Spleen (tissue), 13 donors: ENCODE measurements at places on chromosomes 3 and 15. TPM values are rescaled to one million over a fixed set of nuclear protein-coding genes. Genes with fewer than 3 reads are reported as not detected.
A peak's percentile ranks its signal among the peaks of the same experiment; 100 is the strongest.

DNA sequence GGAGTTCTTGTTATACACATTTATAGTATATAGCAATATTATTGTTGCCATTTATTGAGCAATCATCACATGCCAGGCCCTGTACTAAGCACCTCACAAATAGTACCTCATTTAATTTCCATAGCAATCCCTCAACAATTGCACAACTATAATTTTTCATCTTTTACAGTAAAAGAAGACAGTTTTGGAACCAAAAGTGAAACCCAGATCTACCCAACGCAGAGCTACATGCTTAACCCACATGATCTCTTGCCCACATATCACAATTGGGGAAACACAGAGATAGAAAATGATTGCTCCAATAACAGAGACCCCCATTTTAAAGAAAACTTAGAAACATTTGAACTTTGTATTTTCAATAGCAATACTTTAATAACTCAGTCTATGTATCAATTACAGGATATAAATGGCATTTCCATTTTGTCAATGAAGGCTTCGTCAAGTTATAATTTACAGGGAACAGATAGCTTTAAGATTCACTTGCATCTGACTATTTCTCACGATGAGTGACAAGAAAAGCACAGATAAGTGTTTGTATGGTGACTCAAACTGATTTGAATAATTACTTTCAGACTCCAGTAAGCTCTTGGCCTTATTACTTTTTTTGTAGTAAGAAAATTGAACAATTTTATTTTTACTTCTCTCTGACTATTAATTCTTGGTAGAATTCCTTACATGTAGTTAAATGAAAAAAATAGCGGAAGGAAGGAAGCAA, 38.7 kb upstream of the CCDC50 start:
- DNase-seq = no peak

DNA sequence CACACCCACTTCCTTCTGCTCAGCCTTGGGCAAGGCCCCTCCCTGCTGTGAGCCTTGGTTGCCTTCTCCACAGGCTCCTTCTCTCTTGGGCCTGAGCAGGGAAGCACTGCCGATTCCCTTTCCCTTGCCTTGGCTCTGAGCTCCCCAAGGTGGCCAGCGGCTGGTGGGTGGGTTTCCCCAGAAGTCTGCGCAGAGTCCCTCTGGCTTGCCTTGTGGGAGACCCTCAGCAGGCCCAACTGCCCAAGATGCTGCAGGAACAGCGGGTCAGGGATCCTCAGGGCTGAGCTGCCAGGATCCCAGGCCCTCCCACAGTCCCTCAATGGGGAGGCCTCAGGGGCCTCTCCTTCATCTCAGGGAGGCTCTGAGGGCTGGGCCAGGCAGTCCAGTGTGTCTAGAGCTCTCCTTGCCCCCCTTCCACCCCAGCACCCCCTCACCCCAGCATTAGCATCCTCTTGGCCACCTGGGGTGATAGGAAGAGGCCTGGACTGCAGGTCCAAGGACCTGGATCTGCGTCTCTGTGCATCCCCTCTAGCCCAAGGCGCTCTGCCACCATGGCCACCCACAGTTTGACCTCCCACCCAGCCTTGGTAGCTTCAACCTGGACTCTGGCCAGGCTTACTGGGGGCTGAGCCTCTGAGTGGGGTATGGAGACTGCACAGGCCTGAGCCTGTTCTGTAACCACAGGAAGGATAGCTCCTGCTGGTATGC, 68.6 kb downstream of the EXOG start:
- DNase-seq = peak; percentile 43

DNA sequence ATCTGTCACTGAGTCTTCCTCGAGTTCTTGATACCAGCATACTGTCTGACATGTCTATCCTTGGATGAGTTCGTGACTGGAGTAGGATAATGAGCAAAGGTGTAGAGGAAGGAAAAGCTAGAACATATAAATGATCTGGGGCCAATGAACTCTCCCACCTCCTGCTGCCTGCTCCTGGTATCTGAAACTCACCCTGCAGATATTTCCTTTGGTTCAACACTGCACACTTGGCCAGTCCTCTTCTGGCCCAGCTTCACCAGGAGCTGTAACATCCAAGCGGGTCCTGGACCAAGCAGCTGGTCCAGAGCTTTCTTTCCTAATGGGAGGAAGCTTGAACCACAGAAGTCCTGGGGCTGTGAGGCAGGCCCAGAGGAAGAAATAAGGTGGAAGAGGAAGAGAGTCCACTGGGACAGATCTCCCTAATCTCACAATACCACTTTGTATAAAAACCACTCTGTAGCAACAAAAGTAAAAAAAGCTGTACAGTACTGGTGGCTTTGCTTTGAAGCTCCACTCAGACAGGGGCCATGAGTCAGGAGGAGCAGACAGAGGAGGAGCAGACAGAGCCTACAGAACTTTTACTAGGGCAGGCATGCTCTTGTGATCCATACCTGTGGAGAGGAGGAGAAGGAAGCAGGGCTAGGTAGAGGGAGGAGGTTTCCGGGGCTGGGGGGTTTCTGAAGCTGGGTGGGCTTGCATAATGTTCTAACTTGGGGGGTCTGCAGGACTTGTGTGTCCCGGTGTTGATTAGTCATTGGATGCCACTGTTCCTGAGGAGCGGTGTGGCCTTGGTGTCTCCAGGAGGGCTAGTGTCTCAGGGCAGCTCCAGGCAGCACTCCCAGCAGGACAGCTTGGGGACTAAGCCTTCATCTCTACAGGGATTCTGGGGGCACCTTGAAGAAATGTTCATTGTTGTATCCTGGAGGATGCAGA, 166.9 kb downstream of the ABHD5 start:
- no peak for DNase-seq

DNA sequence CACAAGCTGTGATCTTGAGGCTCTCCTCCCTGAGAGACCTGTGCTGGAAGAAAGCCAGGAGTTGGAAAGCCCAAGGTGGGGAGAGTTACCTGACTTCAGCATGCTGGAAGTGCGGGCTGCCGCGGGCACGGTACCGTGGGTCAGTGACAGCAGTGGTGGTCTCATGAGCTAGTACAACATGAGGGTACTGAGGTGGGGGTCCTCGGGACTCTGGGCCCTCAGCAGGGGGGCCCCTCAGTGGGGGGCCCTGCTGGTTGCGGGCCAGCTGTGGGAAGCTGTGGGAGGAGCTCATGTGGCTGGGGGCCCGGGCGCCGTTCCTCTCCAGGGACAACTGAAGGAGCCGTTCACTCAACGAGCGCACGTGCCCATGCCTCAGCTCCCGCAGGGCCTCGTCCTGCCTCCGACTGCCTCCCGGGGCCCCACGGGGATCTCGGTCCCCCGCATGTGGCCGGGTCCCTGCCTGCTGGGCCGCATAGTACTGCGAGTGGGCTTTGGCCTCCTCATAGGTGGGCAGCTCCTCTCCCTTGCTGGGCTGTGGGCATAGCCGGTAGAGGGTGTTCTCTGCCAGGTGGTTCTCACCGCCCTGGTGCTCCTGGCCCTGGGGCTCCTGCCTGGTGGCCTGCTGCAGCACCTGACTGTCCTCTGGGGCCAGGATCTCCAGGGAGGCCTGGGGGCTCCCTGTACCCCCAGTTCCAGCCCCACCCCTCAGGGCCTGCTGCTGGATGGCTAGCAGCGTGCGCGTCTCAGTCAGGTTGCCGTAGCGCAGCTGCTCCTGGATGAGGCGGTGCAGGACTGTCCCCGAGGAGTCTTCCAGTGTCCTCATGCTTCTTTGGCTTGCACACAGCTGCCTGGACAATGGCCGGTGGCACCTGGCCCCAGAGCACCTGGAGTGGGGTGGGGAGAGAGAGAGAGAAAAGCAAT, 3.4 kb downstream of the AMOTL2 start:
- peak; percentile 70 for DNase-seq

GRCh38 chr3:54376939-54377578, 254.7 kb downstream of the CACNA2D3 start:
- DNase-seq = no peak

DNA sequence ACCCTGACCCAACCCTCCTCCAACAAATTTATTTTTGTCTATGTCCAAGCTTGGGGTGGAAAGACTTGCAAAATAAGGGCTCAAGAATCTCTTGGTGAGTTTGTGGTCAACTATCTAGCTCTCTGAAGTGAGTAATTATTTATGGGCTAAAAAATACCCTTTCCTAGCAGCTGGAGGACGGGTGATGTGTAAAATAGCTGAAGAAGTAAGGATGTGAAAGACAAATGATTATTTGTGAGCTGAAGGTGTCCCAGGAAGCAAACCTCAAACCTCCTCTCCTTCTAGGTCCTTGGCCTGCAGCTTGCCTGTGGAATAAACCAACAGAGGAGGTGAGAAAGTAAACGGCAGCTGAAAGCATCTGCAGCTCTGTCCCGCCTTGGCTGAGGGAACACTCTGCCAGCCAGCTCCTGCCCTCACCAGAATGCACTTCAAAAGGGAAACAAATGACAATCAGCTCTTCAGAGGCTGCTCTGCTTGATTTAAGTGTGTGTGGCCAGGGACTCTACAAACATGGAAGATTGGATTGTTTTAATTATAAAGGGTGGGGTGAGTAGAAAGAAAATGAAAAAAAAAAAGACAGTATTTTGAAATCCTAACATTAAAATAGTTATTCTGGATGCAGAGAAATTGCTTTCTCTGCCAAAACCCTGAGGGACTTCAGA, 60.3 kb downstream of the TM4SF4 start:
- no peak for DNase-seq

- peak; percentile 56 for DNase-seq
Measured at GRCh38 chr3:14535616-14536015, 4.5 kb downstream of the GRIP2 start.

DNA sequence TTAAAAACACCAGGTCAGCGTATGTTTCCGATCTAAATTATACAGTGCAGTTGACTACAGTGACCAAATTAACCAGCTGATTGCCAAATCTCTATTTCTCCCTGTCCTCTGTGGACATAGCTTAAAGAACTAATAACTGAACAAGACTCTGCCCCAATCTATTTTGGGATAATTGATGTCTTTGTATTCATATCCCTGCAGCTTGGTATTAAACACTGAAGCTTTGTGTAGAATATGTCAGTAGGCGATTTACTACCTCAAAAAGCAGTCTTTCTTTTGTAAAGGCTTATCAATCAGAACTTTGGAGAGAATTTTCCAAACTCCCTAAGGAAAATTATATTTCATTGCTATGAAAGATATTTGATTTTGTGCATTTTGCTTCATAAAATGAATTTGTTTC, 258.2 kb downstream of the SOX2 start:
- DNase-seq = no peak

- DNase-seq = no peak
Measured at GRCh38 chr3:172698631-172699030, 12.2 kb downstream of the NCEH1 start.

- no peak for DNase-seq
Measured at GRCh38 chr15:29952225-29952624, 130.0 kb upstream of the TJP1 start.

- peak; percentile 89 for DNase-seq
Measured at GRCh38 chr3:10248984-10249748, 907 bp downstream of the TATDN2 start.

DNA sequence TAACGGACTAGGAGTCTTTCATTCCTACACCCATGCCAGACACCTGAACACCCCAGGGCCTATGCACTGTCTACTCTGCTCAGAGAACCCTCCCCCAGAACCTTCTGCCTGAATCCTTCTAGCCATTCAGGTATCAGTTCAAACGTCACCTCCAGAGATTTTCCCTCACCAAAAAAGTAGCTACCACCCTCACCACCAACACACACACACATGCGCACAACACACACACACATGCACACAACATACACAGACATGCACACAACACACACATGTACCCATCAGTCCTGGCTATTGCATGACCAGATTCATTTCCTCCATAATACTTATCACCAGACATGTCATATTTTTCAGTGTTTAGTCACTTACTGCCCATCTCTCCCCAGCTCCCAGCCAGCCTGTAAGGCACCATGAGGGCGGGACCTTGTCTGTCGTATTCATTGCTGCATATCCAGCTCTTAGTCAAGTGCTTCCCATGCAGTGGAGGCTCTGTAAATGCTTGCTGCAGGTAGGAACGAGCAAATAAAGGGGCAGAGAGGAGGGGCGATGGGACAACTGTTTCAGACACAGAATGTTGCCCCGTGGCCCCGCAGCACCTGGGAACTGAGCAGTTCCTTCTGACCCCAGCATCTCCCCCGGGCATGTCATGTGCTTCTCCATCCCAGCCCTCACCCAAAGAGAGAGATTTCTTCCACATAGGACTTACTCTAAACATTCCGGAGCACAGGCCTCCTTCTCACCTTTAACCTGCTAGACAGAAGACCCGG, 29.2 kb downstream of the XXYLT1 start:
- no peak for DNase-seq

GRCh38 chr3:5061218-5061569, 60.9 kb upstream of the ARL8B start:
- DNase-seq = no peak

- no peak for DNase-seq
Measured at GRCh38 chr15:100337096-100338044, 4.4 kb downstream of the ADAMTS17 start.

DNA sequence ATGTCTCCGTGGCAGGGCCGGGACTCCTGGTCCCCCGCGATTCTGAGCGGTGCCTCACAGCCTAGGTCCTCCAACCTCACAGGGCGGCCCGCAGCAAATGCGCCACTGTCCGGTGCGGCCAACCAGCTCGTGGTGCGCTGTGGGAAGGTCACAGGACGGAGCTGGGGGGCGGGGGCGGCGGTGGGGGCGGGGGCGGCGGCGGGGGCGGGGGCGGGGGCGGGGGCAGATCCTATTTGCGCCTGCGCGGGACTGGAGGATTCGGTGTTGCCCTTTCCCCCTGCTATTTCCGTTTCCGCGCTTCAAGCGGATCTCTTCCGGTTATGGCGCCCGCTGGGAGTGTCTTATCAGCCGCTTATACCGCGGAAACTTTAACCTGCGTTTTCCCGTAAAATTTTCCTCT, 106.7 kb upstream of the SNRPN start:
- no peak for DNase-seq

- DNase-seq = no peak
Measured at GRCh38 chr3:119258915-119259314, 18.2 kb upstream of the B4GALT4 start.

GRCh38 chr15:51114437-51115119, 19.9 kb upstream of the TNFAIP8L3 start:
- DNase-seq = no peak

GRCh38 chr15:73386886-73387506, 18.2 kb upstream of the HCN4 start:
- DNase-seq = peak; percentile 25

GRCh38 chr3:14577897-14578296, 37.8 kb upstream of the GRIP2 start:
- no peak for DNase-seq

DNA sequence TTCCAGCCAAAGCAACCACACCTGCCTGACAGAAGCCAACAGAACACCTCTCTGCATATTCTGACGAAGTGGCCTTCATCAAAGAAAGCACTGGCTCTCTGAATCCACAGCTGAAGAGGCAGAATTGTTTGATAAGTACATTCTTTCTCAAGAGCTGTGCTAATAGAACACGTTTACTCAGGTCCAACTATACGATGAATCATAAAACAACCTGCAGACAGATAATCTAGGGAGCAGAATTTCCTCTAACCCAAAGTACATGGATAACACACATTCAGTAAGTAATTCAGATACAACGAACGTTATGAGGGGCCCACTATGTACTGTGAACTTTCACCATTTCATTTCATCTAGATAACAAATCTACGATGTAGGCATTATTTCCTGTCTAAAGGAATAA, 25.4 kb downstream of the ALDH1A2 start:
- no peak for DNase-seq

- no peak for DNase-seq
Measured at GRCh38 chr3:36650271-36650671, 114.1 kb downstream of the DCLK3 start.

The GLT8D1 gene
- 42.4 TPM for total RNA-seq

The RNU5B-1 gene
- 24.2 TPM for total RNA-seq

The HIGD2B gene
- total RNA-seq = not detected

The IQCF5 gene
- not detected for total RNA-seq

The PLS1 gene
- 1.7 TPM for total RNA-seq

The FAM81A gene
- total RNA-seq = 0.77 TPM

The ANP32A gene
- total RNA-seq = 68.4 TPM

The CD86 gene
- total RNA-seq = 20.5 TPM

The PLCH1 gene
- total RNA-seq = 0.37 TPM

The SEMA7A gene
- total RNA-seq = 141 TPM
